ENCODE measurements at places on chromosomes 16 and 17.
A peak's percentile ranks its signal among the peaks of the same experiment; 100 is the strongest.

GRCh38 chr17:12421077-12421476 is 244.6 kb upstream of the MYOCD start:
- DNase-seq: no peak

- no peak for DNase-seq
These were observed 3.8 kb downstream of the SULT1A2 start for GRCh38 chr16:28592979-28593553.

DNA sequence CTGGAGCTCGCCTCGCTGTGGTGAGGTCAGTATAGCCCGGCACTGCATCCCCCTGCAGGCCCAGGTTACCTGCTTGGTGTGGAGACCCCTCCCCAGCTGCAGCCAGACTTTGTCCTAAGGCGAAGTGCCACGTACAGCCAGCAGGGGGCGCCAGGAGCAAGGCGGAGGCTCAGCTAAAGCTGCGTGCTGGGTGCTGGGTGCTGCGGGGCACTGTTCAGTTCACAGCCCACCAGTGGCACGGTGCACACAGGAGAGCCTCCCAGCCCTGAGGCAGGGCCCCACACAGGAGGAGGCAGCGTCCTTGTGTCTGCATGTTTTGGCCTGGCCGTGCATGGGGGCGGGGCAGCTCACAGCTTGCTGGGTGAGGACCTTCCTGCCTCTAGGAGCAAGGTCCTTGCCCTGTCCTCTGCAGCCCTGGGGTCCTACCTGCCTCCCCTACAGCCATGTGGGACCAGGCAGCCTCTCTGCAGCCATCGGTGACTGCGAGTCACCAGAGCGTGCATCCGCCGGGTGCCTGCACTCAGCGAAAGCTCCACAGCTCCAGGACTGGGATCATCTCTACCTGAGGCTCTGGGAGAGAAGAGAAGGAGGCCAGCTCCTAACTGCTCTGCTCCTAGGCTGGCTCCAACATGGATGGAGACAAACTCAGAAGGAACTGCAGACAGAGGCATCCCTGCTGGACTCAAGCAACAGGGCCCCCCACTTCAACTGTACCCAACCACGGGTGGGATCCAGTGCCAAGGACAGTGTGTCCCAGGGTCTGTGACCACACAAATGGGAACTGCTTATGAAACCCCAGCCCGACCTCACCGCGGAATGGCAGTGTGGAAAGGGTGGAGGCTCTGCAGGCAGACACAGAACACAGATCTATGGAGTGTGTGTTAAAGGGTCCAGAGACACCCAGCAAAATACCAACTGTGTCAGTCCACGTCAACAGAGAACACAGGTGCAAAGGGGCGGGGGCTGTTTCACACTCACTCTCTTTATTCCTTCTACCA is 19.0 kb downstream of the SLC7A5 start:
- DNase-seq: peak; percentile 50

DNA sequence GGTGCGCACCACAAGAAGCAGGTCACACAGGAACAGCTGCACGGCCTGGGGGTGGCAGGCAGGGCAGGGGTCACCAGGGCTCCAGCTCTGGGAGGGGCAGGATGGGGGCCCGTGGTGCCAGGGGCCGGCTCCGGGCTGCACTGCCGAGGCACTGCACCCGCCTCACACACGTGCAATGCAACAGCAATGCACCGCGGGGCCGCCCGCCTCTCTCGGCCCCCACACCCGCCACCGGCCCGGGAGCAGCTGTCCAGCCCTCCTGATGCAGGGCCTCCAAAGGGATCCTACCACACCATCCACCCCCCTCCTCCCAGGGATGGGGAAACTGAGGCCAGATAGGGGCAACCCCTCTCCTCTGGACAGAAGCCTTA is 23.1 kb downstream of the SREBF1 start:
- DNase-seq: no peak

DNA sequence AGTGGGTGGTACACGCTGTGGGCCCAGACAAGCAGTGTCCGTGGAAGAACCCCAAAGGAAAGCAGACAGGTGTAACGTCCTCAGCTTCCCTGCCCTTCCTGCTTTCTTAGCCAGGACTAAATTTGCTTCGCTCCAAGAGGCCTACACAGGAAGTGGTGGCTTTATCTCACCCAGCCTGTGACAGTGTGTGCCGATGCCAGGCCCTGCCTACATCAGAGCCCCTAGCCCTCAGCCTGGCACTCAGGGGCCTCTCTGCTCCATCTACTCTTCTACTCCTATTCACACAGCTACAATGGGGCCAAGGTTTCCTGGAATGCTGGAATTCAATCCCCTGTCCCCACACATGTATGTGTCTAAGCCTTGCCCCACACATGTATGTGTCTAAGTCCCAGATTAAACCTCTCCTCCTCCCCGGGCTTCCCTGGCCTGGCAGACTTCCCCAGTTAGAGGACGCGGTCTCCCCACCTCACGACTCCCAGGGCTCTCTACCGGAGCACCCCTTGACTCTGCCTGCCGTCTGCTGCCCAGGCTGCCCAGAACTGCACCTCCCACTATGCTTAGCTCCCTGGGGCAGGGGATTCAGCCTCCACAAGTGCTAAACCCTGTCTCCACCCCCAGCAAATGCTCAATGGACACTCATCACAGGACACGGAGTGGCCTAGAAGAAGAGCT is 8.2 kb downstream of the PGAP3 start:
- no peak for DNase-seq

DNA sequence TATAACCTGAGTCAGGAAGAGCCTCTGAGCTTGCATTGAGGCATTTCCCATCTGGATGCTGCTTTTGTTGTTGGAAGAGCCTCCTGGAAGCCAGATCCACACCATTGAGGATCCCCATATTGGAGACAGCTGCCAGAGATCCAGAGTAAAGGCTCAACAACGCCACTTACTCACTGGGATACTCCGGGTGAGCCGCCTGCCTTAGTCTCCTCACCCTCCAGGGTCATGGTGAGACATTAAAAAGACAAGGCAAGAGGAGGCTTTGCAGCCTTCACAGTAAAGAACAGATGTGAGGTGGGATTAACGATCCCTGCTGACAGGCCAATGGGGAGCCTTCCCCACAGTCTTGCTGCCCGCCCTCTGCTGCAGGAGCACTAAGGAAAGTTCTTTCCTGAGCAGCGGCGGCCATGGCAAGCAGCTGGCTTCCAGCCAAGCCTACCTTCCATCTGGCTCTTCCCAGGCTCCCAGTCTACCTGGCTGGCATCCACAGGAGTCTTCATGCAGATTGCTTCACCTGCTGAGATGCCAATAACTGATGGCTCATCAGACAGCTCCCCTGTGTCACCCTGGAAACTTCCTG is 198.5 kb downstream of the CYLD start:
- DNase-seq: no peak

DNA sequence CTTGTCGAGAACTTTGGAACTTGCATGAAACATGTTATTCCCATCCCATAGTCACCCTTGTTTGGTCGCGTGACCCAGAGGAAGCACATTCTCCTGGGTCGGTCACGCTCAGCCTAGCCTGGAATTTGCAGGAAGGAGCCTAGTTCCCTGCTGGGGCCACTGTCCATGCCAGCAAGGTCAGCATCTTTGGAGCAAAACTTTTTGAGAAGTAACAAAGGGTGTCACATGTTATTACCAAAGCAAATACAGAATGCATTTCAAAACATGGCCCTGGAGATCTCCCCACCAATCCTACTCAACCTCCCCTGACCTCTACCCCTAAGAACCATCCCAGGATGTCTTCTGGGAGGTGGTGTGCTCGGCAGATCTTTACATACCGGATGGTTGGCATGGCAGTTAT is 26.2 kb upstream of the IRF8 start:
- no peak for DNase-seq

DNA sequence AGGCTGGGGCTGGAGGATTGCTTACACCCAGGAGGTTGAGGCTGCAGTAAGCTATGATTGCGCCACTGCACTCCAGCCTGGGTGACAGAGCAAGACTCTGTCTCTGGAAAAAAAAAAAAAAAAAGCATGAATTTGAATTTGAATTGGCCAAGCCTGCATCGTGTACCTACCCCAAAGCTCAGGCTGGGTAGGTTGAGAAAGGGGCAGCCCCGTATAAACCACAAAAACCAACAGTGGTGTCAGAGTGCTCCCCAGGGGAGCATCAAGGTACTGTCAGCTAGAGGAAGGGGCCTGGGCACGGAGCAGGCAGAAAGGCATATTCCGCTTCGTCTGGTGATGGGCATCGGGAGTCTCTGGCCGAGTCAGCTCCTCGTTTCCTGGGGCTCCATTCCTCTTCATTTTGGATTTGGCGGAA is 40.9 kb downstream of the RAP1GAP2 start:
- no peak for DNase-seq

DNA sequence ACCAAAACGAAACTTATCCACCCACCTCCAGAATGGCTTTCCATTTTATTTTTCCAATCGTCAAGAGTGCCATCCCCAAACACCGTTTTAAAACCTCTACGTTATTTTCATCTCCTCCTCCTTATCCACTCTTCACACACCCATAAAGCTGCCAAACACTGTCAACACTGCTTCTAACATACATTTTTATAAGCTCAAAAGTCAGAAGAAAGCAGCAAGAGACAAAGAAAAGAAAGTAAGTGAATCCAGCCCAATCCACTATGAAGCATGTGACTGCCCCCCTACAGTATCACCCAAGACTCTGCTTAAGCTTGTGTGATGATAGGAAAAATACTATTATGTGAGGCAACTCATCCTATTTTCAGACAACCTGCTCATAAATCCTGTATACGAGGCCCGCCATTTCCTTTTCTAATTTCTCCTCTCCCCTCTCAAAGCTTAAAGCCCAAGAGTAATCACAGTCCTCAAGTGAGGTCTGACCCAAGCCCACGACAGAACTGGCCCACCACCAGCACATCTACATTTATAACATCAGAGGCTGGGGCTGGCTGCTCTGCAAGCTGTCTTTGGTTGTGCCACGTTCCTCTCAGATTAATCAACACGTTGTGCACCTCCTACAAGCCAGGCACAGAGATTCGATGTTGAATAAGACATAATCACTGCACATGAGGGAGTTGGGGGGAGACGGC is 16.3 kb downstream of the USP31 start:
- no peak for DNase-seq

DNA sequence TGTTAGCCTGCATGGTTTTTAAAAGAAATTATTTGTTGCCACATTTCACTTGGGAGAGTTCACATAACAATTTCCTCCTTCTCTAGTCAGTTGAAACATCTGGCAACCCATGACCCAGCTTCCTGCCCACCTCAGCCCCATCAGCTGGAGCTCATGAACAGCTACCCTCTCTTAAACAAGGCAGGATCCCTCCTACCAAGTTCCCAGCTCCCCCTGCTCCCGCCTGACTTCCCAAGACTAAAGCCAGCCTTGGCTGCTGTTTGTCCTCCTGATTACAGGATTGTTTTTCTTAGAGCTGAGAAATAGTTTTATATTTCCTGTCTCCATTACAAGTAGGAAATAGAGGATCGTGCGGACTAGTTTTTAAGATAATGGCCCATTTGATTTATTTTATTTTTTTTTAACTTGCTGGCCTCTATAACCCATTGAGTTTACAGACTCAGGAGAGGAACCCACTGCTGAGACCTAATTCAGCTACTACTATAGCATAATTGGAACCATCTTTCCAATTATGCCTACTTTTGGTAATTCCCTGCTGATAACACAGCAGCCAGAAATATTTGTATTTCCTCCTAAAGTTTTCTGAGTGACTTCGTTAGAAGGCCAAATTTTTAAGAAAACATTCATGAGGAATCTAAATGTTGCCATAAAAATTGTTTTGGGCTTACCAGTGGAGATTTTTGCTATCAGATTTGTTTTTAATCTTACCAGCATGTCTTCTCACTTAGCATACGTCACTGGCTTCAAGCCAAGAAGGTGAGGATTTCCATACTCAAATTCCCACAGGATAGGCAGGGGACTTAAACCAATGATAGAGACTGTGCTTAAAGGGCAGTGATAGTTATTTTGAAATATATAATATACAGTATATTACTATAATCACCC is 90.0 kb downstream of the ELAC2 start:
- DNase-seq: no peak

GRCh38 chr17:33241390-33241789 is 51.7 kb downstream of the ASIC2 start:
- DNase-seq: no peak

DNA sequence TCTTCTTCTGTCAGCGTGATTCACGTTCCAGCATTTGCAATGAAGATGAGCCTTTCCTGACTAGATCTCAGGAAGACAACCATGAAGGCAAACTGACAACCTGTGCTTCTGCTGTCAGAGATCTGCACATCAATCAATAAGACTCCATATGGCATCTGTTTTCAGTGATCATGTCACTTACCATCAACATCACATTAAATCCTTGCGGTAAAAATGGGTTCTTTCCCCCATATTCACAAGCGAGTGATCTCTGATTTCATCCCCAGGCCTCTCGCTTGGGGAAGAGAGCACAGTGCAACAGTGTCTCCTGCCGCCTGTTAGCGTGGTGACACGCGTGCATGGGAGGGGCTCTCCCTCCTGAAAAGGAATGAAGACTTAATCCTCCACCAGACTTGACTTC is 11.1 kb downstream of the NACA2 start:
- DNase-seq: no peak

DNA sequence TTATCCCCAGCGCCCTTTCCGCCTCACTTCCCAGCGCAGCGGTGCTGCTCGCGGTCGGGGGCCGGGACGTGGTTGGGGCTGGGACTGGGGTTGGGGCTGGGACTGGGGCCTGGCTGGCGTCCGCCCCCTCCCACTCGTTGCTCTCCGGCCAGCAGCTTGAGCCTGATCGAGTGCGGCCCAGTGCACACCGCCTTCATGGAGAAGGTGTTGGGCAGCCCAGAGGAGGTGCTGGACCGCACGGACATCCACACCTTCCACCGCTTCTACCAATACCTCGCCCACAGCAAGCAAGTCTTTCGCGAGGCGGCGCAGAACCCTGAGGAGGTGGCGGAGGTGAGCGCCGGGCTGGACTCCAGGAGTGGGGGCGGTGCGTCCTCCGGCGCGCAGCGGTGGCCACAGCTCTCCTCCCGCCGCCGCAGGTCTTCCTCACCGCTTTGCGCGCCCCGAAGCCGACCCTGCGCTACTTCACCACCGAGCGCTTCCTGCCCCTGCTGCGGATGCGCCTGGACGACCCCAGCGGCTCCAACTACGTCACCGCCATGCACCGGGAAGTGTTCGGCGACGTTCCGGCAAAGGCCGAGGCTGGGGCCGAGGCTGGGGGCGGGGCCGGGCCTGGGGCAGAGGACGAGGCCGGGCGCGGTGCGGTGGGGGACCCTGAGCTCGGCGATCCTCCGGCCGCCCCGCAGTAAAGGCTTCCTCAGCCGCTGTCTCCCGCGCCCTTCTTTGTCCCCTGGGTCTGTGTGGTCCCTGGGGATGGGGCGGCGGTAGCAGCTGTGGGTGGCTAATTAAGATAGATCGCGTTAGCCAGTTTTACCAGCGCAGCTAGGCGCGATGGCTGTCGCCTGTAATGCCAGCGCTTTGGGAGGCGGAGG is 1.8 kb downstream of the HSD17B1 start:
- DNase-seq: peak; percentile 84

DNA sequence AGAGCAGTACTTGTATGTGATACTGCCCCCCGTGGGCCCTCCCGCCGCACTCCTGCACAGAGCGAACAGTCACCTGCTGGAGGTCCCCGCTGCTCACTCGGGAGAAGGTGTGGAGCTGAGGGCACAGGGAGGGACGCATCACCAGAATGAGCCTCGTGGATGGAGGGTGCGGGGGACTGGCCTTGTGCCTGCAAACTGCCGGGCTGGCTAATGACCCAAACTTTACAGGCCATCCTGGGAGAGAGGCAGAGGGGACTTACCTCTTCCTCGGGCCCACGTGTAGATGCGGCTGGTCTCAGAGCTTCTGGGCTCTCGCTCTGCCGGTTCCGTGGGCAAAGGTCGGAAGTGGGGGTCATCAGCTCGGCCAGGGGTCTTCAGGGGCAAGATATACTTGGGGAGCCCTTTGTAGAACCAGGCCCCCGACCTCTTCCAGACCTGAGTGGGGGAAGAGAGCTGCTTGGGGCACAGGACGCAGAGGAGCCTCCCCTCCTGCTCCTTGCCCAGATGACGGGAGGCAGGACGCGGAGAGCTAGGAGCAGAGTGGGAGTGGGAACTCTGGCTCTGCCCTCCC is 65.5 kb upstream of the DOC2B start:
- DNase-seq: no peak

All from NK-92 treated with Interleukin-12 subunit alpha and Interleukin-12 subunit beta, amount 100 ng/mL, for 24 hours (cell line).